ENCODE measurements at places on chromosomes 1 and 21. TPM values are rescaled to one million over a fixed set of nuclear protein-coding genes. Genes with fewer than 3 reads are reported as not detected.

ZNF593OS gene
- total RNA-seq: not detected

LCE1C gene
- total RNA-seq: not detected

- peak; percentile 34 for DNase-seq
Observed at GRCh38 chr1:162391790-162392563, 10.4 kb downstream of the C1orf226 start.

DNA sequence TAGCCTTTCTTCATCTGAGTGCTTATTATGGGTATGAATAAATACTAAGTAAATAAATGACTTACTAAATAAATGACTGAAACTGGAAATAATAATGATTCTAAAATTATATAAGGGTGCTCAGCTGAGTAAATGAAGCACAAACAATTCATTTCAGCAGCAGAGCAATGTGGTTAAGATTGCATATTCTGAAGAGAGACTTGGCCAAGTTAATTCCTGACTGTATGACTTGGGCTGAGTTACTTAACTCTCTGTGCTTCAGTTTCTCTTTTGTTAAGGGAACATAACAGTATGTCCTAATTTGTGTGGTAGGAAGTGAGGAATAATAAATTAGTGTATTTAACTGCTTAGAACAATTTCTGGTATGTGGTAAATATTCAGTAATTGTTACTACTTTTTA is 19.1 kb downstream of the AGL start:
- no peak for DNase-seq

DNA sequence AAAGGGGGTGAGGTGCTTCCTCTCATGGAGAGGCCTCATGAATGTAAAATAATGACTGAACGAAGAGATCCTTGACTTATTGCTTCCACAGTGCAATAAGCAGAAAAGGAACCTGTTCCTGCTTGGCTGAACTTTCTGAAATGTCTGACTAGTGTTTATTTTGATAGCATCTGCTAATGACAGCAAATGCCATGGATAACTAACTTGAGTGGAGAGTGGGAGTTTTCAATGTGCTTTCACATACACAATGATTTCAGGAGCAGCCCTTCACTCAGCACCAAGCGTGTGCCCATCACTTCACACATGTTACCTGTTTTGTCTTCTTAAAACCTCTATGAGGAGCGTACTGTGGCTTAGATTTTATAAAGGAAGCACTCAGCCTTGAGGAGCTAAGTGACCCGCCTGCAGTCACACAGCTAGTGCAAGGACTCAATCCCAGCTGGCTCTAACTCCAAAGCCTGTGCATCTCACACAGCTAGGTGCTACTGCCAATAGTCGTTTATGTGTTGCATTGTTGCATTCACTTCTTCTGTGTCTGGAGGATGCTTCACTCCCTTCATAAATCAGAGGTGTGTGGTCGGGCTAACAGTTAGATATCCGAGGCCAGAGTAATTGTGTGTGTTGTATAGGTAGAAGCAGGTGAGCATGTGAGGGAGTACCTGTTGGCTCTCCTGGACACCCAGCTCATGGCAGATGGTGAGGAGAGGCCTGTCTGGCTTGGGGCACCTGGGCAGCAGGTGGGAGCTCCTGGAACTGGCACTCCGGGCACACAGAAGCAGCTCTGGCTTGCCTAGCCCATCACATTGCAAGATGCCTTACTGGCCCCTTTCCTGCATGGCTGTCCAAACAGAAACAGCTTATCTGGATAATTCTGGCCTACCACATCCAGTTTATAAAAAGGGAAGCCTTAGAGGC is 12.8 kb downstream of the CASQ2 start:
- DNase-seq: no peak

- DNase-seq: no peak
Observed at GRCh38 chr1:160217481-160218051, 12.4 kb downstream of the PEA15 start.

All from HFFc6 (cell line).